GM23338 (cell line): ENCODE measurements at places on chromosomes 7 and 10.

DNA sequence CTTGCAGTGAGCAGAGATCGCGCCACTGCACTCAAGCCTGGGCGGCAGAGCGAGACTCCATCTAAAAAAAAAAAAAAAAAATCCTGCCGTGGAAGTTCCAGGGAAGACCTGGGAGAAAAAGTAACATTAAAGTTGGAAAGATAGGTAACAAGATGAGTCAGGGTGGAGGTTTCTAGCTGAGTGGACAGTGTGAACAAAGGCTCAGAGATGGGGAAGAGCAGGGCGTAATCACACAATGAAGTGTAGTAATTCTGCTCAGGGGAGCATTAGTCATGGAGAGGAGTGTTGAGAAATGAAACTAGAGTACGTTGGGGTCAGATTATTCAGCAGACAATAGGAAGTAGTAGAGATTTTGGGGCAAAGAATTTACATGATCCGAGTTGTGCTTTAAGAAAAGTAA, 21.6 kb upstream of the WASL start:
- DNase-seq = no peak

- no peak for DNase-seq
Observed at GRCh38 chr7:134212576-134213546, 85.7 kb downstream of the LRGUK start.

- no peak for DNase-seq
Observed at GRCh38 chr10:23015021-23015707, 80.2 kb upstream of the MSRB2 start.

GRCh38 chr7:29285861-29286260, 91.3 kb downstream of the CHN2 start:
- no peak for DNase-seq

DNA sequence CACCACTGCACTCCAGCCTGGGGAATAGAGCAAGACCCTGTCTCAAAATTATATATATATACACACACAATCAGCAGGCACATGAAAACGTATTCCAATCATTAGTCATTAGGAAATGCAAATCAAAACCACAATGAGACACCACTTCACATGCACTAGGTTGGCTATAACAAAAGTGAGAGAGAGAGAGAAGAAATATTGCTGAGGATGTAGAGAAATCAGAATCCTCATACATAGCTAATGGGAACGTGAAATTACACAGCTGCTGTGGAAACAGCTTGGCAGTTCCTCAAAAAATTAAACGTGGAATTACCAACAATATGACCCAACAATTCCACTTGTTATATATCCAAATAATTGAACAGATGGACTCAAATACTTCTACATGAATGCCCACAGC, 43.3 kb upstream of the CNNM1 start:
- no peak for DNase-seq

DNA sequence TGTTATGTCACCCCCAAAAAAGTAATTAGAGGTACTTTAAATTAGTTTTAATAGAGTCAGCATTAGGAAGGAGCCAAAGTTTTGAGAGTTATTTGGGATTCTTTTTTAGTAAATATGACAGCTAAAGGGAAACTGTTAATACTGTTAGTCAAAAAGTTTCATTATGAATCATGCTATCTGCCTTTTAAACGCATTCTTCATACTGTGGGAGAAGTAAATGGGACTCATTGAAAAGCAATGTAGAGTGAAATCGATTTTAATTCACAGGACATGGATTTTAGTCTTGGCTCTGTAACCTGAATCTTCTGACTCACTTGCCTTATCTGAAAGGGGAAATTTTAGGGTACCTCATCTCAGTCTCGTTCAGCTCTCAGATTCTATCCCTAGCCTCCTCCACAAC, 105.1 kb downstream of the AASS start:
- no peak for DNase-seq

DNA sequence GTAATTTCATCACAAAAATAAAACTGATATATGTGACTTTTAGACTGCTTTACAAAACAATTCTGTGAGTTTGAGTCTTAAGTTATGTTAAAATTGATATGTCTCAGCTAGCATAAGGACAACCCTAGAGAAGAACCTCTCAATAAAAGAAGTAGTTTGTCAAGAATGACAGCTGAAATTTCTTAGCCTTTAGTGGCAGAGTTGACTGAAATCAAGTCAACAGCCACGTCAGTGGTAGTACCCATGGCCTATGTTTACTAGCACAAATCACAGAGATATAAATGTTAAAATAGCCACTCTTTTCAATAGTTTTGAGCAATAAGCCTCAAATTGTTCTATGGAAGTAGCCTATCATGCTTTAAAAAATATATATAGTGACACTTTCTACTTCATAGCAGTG, 138.9 kb upstream of the FERD3L start:
- no peak for DNase-seq

DNA sequence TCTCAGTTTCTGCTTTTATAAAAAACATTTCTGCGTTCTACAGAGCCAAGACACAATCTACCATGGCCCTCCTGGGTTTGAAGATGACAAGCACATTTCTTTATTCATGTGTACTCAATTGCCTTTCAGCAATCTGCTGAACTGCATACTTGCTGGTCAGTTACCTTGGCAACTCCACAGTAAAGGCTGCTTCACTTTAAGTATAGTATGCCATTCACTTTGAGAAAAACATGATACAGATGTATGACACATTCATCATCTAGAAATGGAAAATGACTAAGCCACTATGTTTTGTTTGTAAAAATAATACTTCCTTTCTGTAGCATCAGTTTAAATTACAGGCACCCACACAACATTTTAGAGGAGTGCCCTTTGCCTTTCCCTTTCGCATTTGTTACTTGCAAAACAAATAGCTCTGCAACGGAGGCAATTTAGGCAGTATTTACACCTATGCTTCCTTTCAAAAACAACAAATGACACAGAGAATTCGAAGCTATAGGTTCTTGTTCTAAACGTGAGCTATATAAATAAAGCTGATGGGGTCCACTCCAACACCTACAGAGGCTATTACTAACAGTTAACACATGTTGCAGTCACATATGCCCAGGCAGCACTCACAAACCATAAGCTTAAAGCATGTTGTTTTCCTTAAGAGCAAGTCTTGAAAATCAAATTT, 23.5 kb downstream of the SGCE start:
- DNase-seq = peak; percentile 7

GRCh38 chr7:99290980-99291607, 18.5 kb downstream of the MYH16 start:
- DNase-seq = no peak

GRCh38 chr10:70829543-70829942, 13.8 kb downstream of the SGPL1 start:
- DNase-seq = no peak

- no peak for DNase-seq
Observed at GRCh38 chr7:144074374-144074773, 4.8 kb downstream of the OR2A25 start.

GRCh38 chr7:140983802-140984201, 30.9 kb downstream of the MRPS33 start:
- peak; percentile 64 for DNase-seq

- no peak for DNase-seq
Observed at GRCh38 chr7:152399344-152399743, 36.5 kb downstream of the KMT2C start.

- no peak for DNase-seq
Observed at GRCh38 chr10:63671317-63671937, 150.2 kb downstream of the REEP3 start.

DNA sequence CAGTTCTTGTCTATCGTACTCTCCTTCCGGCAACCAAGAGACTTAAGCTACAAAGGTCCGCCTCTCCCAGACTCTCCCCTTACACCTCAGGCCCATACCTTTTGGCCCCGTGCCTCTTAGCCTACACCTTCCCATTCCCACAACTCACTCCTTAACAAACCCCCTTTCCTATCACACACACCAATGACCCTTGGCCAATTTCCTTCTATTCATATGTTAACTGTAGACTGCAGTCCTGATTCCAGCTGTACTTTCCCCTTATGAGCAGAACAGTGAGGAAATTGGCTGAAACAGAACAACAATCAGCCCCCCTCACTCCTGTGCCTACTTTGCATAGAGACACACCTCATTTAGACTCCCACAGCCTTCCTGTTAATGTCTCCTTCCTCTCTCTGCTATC, 1.4 kb upstream of the TMEM139 start:
- peak; percentile 54 for DNase-seq

- no peak for DNase-seq
Observed at GRCh38 chr10:37057261-37057660, 68.1 kb upstream of the ANKRD30A start.

DNA sequence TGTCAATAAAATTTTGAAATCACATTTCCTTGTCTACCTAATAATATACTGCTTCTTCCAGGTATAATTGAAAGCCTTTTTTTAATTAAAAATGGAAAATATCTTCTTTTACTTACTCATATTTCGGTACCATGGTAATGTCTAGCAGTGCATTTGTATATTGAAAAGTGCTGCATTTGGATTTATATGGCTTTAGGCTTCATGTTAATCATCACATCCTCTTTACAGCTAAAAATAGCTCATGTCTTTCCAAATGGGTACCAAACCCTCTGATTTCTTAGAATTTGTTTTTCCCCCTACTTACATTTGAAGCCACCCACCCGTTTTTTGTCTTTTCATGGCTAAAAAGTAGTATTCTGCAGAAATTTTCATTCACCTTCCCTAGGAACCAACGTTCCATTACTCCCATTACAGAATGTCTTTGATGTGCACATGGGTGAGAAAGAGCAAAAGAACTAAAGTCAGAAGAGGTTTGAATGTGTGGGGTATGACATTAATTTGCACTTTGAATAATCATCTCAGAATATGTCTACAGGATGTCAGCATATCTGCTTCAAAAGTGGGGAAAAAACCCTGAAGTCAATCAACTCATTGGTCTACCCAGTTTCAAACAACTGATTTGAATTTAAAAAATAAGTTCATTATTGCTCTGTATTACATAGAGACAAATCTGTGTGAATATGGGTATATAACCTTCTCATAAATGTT, 935.9 kb downstream of the GATA3 start:
- DNase-seq = no peak

- DNase-seq = no peak
Observed at GRCh38 chr7:128778946-128779345, 3.4 kb upstream of the OPN1SW start.

DNA sequence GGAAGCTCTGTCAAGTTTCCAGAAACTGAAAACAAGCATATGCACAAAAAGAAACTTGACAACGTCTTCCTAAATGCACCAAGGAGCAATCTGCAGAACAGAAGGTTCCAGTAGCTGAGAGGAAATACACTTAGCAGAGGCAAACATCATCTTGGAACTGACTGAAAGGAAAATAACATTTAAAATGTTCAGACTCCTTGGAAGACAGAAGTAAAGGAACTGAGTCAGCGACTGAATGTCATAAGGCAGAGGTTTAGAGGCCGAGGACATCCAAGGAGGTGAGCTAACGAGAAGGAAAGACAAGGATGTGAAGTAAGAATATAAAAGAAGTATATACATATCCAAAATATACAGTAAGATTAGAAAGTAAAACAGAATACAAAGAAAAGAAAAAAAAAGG, 24.1 kb downstream of the SEMA3D start:
- no peak for DNase-seq

- peak; percentile 71 for DNase-seq
Observed at GRCh38 chr7:158500651-158501052, 87.0 kb downstream of the PTPRN2 start.

GRCh38 chr7:71843676-71844075, 568.5 kb downstream of the CALN1 start:
- DNase-seq = peak; percentile 33

DNA sequence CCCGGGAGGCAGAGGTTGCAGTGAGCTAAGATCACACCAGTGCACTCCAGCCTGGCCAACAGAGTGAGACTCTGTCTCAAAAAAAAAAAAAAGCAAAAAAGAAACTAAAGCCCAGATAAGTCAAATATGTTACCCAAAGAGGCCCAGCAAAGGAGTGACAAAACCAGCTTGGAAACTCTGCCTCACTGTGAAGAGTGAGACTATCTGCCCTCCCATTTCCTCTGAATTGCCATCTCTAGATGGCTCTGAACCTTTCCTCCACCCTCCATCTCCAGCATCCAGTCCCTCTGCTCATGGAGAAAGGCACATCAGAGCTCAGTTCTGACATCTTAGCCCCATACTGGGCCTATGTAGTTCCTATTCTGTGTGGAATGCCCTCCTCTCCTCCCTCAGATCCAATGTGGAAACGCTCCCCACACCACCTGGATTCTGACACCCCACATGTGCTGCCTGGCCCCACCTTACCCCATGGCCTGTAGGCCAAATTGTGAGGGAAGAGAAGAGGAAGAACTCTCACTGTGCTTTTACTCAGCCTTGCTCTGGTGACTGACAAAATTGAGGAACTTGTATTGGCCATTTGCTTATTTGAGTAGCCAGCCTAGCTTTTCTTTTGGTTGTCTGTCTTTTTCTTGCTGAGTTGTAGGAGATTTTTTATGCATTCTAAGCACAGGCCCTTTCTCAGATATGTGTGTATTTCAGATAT, 18.0 kb upstream of the NUDCD3 start:
- no peak for DNase-seq

DNA sequence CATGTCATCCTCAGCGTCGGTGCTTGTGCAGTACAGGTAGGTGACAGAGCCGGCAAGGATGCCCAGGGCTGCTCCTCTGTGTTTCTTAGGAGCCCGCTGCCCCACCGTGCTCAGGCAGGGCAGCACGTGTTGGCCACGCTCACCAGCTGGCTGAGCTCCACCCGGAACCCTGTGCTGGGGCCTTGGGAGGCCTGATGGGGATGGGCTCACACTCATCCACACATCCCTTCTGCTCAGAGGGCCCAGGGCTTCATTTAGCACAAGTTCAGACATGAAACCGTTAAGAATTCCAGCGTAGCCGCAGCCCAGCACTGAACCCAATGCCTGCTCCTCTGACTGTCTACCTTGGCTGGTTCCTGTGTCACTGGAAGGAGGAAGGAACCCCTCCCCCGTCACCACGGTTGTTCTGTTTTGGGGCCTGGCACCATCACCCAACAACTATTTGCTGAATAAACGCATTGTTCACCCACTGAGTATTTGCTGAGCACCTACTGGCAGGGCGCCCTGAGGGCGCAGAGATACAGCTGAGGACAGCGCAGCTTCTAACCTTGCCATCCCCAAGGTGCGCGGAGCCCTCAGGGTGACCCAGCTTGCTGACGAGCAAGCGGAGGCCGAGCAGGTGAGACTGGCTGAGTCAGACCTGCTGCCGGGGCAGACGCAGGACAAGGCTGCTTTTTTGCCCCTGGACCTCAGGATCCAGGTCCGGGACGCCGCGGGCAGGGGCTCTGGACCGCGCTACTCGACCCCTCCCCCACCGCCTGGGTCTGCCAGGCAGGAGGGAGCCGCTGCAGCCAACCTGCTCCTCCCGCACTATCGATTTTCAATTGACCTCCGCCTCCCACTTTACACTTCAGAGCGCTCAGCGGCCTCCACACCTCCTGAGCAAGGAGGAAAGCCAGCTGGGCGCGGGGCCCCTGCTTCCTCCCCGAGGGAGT, 50.6 kb upstream of the RET start:
- peak; percentile 81 for DNase-seq
